SK-N-MC (cell line): ENCODE measurements at places on chromosomes 7 and 10.

DNA sequence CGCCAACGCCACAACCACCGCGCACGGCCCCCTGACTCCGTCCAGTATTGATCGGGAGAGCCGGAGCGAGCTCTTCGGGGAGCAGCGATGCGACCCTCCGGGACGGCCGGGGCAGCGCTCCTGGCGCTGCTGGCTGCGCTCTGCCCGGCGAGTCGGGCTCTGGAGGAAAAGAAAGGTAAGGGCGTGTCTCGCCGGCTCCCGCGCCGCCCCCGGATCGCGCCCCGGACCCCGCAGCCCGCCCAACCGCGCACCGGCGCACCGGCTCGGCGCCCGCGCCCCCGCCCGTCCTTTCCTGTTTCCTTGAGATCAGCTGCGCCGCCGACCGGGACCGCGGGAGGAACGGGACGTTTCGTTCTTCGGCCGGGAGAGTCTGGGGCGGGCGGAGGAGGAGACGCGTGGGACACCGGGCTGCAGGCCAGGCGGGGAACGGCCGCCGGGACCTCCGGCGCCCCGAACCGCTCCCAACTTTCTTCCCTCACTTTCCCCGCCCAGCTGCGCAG lies 424 bp downstream of the EGFR start:
- DNase-seq = no peak

- DNase-seq = no peak
These were observed 343.7 kb downstream of the RPS24 start for GRCh38 chr10:78377356-78377755.

GRCh38 chr7:20364571-20365196 lies 34.0 kb downstream of the ITGB8 start:
- no peak for DNase-seq

GRCh38 chr7:158865462-158865922 lies 9.1 kb downstream of the DYNC2I1 start:
- DNase-seq = no peak

GRCh38 chr10:49094646-49095045 lies 20.7 kb downstream of the VSTM4 start:
- no peak for DNase-seq

- DNase-seq = no peak
These were observed at the start of gene EPDR1 for GRCh38 chr7:37920305-37920848. EPDR1 (plus strand) TSS chr7:37920640; CDS start chr7:37920940, 300 bp downstream.

DNA sequence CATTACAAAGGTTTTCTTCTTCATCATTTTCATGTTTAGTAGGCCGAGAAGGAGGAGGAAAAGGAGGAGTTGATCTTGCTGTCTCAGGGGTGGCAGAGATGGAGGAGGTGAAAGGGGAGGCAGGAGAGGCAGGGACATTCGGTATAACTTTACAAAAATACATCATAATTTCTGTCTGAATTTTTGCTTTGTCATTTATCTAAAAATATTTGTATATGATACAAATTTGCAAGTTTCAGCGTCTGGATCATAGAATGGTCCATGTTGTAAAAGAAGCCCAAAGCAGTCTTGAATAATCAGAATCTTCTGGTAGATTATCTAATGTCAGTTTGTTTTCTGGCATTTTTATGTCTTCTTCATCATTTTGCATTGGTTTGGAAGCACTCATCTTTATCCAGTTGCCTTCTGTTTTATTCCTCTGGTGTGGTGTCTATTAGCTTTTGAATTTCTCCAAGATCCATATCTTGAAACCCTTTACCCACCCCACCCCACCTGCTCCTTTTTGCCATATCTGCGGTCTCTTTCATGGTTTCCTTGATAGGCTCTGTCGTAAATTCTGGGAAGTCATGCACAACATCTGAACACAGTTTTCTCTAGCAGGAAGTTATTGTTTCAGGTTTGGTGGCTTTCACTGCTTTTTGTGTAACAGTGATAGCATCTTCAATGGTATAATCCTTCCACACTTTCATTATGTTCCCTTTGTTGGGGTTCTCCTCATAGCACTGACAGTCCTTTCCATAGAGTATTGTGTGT lies 95.0 kb downstream of the ST7 start:
- no peak for DNase-seq

- no peak for DNase-seq
These were observed 15.1 kb upstream of the SVIL start for GRCh38 chr10:29649561-29650551.

- DNase-seq = no peak
These were observed 42.9 kb upstream of the BHLHA15 start for GRCh38 chr7:98168181-98168903.

GRCh38 chr10:30026578-30026977 lies 32.8 kb downstream of the JCAD start:
- DNase-seq = no peak

DNA sequence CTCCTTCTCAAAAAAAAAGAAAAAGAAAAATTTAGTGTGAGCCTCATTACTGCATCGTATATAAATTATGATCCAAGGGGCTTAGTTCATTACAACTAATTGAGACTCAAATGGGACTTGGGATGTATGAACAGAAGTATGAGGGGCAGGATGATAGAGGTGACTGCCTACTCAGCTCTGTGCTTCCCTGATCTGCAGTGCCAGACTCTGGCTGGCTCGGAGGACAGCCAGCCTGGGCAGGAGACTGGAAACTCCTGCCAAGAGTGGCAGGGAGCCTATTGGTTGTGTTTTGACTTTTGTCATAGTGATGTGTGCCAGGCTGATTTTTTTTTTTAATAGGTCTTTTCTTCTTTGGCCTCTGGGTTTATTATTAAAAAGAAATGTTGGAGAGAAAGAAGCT lies 73.8 kb upstream of the GTF2IRD1 start:
- DNase-seq = no peak

DNA sequence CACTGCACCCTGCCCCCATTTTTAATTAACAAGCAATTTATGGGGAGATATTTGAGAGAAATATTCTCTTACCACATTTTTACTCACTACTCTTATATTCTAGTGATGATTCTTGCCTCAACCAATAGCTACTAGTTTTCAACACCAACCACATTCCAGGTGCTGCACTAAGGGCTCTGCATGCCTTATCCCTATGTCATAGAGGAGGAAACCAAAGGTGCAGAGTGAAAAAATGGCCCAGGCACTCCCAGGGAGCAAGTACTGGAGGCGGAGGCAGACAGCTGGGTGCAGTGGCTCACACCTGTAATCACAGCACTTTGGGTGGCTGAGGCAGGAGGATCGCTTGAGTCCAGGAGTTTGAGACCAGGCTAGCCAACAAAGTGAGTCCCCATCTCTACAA lies 35.5 kb upstream of the TPST1 start:
- DNase-seq = no peak

DNA sequence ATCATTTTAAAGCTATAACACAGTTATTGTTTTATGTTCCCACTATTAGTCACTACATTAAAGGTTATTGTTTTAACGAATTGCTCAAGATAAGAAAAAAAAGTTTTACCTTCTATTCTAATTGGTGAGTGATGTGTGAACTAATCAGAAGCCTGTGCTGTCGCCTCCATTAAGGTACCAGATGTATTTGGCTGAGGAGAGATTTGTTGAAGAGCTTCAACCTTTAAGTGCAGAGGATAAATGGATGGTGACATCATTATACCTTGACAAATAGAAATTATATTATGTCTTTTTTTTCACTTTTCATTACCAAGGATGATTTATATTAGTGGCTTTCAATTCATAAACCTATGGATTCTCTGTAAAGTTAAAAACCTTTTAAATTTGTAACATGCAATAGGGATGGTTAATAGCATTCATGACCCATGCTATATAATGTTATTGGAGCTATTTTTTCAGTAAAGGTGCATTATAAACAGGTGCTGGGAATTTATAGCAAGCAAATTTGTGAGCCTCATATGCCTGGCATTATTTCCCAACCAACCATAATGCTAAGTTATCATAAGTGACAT lies 97.0 kb upstream of the NPVF start:
- DNase-seq = no peak

- DNase-seq = no peak
These were observed 52.3 kb upstream of the MSMB start for GRCh38 chr10:46098386-46098785.

DNA sequence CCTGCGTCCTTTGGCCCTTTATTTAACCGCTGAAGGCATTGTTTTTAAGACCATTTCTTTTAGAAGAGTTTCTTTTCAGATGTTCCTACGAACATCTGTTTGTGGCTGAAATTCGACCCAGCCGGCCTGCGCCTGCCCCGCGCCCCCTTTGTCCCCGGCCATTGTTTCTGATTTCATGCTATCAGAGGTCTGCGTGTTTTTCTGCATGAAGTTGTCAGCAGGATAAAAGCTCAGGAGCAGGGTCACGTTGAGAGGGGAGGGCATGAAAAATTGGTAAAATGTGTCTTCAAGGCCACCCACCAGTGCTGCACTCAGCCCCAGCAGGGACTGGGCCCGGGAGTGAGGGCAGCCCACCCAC lies 43.1 kb downstream of the NKX6-2 start:
- no peak for DNase-seq

DNA sequence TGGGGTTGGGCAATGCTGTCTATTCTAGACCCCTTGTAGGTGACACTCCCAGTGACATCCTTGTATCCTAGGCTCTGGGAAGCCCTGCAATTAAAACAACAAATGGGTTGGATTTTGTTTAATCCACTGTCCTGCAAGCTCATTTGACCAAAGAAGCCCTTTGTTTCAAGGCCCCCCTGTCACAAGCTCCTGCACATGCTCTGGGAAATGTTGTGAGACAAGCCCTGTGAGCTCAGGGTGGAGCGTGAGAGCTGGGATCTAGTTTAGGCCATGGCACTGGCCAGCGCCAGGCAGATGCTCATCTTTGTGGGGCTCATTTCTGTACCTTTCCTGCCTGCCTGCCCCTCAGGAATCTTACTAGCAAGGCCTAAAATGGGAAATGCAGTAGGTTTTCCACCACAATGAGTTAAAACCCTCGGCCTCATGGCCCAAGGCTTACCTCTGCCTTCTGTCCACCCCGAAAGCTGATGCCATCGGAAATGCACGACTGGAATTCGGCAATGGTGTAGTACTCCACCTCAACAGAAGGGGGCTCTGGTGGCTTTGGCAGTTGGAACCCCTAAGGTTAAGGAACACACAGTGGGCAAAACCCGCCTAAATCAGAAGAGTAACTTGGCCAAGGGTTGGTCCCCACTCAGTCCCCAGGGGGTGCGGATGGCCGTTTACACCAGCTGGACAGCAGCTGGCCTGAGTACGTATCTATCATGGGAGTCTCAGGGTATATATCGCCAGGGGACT lies 112.0 kb downstream of the NEURL1 start:
- no peak for DNase-seq

DNA sequence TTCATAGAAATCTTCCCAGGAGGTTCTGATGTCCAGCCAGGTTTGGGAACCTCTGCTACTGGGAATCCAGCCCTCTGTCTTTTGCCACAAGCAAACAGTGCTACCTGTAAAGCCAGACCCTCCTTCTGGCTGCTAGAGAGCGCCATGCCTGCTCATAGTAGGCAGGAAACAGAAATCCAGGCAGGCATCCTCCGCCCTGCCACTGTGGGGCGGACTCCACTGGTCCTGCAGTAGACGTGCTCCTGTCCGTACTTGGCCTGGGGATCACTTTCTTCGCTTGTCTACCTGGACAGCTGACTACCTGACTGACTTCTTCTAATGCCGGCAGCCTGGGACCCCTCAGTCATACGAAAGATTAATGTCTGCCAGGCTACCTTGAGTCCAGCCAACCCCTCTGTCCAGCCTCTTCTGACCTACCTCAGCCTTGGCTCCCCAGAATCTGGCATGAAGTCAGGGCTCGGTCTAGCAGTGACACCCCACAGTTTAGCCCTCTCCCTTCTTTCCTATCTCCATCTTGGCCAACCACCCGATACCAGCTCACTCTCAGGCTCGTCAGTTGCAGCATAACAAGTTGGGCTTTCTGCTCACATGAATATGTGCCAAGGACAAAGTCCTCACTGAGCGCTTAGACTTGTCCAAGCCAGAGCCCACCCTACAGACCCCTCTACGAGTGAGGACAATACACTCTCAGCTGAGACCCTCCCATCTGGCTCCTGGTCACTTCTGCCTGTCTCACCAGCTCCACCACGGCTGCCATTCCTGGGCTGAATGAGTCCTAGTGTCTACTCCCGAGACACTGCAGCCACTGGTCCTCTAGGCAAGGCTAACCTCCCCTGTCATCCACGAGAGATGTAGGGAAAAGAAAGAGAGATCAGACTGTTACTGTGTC lies 43.9 kb upstream of the OPALIN start:
- DNase-seq = no peak

DNA sequence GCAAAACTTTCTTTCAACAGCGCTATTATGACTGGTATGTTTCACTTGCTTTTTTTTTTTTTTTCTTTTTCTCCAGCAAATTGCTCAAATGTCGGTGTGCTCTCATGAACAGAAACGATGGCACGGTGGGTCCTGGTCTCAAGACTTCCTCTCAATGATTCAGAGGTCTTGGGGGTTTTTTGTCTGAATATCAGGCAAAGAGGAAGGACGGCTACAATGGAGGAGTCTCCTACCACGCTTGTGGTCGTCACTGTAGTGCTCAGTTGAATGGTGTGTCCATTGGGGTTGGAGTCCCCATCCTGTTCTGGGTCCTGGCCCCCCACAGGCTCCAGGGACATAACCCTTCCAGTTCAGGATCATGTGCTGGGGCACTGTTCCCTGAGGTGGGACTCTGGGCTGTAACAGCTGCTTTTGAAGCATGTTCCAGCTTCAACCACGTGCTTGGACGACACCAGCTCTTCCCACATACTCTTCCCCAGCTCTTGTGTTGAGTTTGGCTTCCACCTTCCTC lies 266.7 kb upstream of the KLF6 start:
- no peak for DNase-seq

GRCh38 chr7:38413784-38414183 lies 140.3 kb upstream of the TARP start:
- no peak for DNase-seq

DNA sequence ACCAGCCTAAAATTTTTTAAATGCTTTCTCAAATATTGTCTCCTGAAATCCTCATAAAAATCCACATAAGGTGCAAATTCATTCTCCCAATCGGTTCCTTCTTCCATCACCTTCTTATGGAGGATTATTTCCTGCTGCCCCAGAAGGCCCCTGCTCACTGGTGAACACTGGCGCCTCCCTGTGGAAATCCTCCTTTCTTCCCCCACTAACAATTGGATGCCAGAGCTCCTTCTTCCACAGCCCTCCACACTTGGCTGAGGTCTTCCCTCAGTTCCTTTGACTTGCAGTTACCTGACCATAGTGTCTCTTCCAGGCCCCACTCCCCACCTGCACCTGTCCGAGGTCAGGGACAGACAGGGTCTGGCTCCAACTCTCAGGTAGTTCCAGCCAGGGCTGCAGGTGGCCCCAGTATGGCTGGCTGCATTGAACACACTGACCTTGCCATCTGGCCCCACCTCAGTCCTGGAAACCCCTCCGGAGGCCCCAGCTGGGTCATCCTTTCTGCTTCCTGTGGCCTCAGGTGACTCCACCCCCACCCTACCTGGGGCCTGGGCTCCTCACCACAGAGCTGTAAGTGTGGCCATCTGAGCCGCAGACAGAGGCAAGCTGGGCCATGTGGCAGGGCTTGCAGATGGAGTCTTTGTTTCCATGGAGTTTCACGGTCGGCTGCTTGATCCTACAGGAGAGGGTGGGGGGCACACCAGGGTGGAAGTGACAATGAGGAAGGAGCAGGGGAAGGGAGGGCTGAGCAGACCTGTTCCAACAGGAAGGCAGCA lies 18.4 kb downstream of the SPOCK2 start:
- no peak for DNase-seq
